ENCODE measurements at places on chromosomes 16 and 17.
A peak's percentile ranks its signal among the peaks of the same experiment; 100 is the strongest.

DNA sequence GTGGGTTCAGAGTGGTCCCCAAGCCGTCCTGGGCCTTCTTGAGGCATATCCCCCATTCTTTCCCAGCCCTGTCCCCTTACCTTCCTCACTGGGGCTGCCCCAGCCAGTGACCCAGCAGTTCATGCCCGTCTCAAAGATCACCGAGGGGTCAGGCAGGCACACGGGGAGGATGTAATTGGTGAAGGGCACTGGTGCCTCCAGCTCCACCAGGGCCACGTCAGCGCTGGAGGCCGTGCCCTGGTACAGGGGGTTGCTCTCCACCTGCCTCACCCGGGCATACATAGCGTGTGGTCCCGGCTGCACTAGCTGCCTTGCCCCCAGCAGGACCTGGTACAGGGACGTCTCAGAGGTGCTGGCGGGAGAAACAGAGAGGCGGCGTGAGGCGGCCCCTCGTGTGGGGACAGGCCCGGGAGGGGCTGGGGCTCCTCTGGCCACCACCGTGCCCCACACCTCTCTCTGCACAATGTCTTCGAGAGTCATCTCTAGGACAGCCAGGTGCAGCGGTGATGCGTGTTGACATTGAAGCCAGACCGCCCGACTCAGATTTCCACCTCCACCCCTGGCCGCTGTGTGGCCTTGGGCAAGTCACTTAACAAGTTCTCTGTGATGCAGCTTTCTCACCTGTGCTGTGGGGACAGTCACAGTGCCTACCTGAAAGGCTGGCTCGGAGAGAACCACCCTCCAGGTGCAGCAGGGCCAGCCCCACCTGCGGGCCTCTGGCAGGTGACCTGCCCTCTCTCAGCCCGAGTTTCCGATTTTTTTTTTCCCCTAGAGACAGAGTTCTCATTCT lies 5.8 kb downstream of the PRSS27 start:
- DNase-seq, result no peak

- DNase-seq, result no peak
These were observed 106.5 kb downstream of the MAP2K4 start for GRCh38 chr17:12127177-12127576.

DNA sequence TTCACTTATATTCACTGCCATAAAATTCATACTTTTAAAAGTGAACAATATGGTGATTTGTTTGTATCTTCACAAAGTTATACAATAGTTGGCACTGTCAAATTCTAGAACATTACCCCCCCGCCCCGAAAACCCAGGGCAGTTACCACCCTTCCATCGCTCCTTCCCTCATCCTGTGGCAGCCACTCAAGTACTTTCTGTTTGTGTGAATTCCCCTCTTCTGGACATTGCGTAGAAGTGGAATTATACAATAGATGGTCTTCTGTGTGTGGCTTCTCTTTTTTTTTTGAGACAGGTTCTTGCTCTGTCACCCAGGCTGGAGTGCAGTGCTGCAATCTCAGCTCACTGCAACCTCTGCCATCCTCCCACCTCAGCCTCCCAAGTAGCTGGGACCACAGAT lies 58.6 kb downstream of the SPECC1 start:
- DNase-seq, result no peak

DNA sequence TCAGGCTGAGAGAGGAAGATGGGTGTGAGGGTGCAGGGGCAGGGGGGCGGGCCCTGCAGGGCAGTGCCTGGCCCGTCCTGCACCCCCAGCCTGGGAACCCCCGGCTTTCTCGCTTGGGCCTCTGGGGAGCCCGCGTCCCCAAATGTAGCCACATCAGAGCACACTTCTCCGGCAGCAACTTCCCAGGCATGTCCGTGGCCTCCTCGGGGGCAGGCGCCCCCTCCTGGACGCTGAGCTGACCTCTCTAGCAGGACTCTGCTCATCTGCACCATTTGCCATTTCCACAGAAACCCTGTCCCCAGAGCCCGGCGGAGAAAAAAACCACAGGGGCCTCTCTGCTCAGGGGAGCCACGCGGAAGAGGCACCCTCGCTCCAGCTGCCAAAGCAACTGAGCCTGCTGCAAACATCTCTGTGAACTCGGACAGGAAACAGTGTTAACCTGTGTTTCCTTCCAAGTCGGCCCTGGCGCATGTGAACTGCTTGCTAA lies 63.4 kb downstream of the KLHDC4 start:
- DNase-seq, result peak; percentile 24

DNA sequence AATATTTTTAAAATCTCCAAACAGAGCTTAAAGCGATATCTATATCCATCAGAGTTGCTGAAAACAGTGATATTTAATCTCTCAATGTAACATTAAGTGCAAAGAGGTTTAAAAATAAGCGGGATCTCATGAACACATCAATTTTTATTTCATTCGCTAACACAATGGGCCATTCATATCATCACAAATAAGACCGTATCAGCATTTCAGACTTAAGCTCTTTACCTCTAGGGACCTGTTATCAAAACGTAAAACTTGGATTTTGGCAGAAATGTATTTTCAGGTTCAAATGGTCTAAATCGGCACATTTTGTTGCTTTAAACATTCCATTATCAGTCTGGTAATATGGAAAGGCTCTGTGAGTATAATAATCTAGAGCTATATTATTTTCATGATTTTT lies 77.9 kb downstream of the TOX3 start:
- no peak for DNase-seq

GRCh38 chr16:52460639-52461178 lies 86.2 kb downstream of the TOX3 start:
- DNase-seq, result no peak

GRCh38 chr16:1194665-1195392 lies 30.2 kb downstream of the TPSG1 start:
- no peak for DNase-seq

GRCh38 chr17:16492613-16493530 lies 879 bp upstream of the LRRC75A start:
- DNase-seq, result no peak

- DNase-seq, result no peak
These were observed 24.3 kb upstream of the DNAI2 start for GRCh38 chr17:74249590-74250270.

DNA sequence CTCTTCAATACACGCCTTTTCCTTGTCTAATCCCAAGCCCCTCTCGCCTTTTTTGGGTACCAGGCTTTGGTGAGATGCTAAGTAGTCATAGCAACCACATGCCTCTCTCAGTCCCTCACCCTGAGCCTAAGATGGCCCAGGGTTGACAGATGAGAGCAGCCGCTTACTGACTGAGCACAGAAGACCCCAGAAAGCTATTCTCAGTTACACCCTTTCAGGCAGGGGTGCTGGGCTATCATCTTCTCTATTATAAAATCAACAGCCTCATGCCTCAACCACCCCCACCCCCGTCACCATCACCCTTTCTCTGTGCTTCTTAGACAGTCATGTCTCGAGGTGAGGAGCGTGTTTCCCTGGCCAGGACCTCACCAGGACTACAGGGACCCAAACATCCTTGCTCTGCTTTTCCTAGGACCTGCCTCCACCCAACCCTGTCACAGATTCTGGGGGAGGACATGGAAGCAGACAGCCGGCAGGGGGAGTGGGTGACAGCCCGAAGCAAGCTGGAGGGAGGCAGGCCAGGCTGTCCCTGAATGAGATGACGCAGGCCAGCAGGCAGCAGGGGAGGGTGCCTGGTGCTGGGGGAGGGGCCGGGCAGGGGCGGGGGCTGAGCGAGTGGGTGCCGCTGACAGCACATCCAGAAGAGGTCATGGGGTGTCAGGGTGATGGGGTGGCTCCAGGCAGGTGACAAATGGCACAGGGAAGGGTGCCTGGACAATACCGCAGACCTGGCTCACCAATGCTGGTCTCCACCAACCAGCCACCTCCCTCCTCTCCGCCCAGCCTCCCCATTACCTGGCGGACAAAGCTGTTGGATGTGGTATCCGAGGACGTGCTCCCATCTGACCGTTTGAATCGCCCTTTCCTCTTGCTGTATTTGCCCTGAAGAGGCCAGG lies 3.1 kb downstream of the CACNB1 start:
- DNase-seq, result no peak

DNA sequence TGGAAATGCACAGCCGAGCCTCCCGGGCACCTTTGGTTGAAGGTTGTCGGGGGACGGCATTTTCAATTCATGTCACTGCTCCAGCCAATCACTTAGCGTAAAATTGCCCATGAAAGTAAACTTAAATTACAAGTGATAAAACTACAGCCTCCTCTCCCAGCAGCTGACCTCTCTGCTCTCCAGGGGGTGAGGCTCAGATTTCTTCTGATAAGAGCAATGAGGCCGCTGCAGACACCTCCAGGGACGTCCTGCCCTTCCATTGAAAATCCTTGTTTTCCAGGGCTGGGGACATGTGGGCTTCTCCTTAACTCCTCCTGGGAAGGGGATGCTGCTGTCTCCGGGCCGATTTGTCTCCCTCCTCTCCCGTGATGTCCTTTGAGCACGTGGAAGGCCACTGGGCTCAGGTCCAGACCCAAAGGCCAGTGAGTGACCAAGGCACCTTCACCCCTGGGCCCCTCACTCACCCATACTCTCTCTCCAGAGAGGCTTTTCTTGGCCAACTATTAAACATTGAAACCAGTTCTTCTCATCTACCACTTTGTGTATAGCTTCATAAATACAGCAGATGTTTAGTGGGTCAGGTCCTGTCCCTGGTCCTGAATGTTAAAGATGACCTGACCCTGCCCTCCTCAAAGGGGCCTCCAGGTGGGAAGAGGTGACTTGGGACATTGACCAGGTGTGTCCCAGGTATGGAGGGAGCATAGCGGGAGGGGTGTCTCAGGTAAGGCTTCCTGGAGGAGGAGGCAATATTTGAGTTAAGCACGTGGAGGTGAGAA lies 52.3 kb downstream of the MGAT5B start:
- no peak for DNase-seq

GRCh38 chr16:10889855-10890254 lies 12.9 kb downstream of the CIITA start:
- no peak for DNase-seq

GRCh38 chr17:69375229-69375628 lies 39.3 kb upstream of the MAP2K6 start:
- DNase-seq, result no peak

GRCh38 chr17:34254651-34255380 lies at the start of gene CCL2:
TSS of gene CCL2 (plus strand) at chr17:34255285. CDS start at chr17:34255350, 65 bp downstream.
- DNase-seq, result no peak

DNA sequence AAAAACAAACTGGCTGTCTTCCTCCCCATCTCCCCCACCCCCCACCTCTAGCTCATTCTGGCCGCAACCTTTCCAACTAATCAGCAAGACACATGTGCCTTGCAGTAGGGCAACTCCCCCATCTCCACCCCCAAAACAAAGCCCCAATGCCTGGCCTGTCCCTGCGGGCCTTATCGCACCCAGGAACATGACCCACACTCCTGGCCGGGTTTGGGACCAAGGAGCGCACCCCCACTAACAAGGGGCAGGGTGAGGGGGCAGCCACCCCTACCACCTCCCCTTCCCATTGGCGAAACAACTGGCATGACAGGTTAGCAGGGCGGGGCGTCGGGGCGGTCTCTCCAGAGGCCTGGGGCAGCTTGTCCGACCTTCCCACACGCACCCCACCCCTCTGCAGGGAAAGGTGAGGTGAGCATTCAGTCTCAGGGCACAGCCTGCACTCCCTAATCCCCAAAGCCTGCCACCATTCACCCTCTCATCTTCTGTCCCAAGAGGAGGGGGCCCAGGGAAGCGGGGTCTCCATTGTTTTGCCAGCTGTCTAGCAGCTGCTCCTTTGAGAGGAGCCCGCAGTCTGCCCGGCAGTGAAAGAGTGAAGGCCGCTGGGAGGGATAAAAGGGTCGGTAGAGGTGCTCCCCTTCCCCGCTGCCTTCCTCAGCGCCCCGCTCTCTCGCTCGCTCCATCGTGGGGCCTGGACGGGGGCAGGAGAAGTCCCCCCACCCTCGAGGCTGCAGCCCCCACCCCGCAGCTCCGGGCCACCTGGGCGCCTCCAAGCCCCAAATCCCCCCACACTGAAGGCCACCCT lies 765 bp downstream of the MYO18A start:
- DNase-seq, result no peak

DNA sequence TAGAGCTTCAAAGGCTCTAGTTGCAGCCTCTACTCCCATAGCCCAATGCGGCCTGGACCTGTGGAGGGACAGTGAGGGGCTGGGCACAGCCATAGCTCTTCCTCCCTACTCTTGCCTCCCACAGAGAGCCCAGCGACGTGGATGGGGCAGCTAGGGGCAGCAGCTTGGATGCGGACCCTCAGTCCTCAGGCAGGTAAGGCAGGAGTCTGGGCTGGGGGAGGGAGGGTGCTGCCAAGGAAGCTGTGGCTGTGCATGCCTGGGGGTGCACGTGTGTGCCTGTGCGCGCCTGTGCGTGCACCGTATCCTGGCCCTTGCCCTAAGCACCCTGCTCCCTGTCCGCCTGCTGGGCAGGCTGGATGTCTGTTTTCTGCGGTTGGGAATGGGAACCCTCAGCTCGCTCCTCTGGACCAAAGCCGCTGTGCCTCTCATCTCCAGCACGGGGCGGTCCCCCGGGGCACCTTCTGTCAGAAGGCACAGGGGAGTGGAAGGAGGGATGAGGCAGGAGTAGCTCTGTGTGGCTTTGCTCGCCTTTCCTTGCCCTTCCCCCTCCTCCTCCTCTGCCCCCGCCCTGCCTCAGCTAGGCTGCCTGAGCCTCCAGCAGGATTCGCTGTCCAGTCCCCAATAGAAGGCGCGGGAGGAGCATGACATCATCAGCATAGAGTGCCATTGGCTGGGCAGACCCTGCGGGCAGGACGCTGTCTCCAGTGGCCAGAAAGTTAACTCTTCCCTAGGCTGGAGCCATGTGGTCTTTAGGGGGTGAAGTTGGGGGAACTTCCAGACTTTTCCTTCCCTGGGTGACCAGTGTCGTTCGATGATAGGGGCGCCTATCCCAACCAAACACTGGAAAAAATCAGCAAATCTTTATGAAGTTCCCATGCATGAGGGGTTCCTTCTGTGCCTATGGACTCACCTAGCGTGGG lies 797 bp downstream of the PRCD start:
- DNase-seq, result no peak

- peak; percentile 19 for DNase-seq
These were observed at the start of gene FOXC2 for GRCh38 chr16:86566601-86566965. TSS of gene FOXC2 (plus strand) at chr16:86566829. CDS start at chr16:86567336, 507 bp downstream.

DNA sequence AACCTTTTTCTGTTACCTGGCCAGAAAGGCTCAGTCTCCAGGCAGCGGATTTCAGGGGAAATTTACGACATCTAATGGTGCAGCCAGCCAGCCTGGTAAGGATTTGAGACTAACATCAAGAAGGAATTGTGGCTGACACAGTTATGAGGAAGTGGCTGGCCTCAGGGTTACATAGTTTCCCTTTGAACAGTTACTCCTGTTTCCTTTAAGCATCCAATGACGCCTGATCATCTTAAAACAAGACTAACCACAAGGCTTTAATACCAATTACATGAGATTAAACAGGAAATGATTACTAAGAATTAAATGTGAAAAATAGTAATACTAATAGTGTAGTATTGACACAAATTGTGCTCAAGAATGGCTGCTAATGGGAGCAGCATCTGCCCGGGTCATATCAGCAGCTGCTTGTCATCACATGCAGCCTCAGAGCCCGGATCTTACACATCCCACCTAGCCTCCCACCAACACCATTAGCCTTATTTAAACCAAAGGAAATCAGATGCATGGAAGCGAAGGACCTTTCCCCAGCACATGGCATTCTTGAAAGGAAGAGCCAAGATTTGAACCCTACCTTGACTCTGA lies 431.8 kb downstream of the PMP22 start:
- DNase-seq, result no peak

DNA sequence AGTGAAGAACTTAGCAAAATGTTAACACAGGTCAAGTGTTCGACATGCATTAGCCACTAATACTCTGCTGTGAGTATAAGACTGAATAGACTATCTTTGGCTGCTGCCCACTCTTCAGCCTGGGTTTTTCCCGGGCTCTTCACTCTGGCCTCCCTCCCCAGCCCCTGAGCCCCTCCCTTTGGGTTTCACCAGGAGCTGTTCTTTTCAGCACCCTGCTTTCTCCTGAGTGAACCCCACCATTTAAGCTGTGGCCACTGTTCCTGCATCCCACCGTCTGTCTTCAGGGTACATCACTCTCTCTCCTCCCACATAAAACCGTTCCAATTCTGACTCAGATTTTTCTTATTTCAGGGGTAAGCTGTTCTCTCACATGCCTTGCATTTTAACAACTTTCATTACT lies 92.0 kb upstream of the ASIC2 start:
- no peak for DNase-seq

Measured in activated T-cell treated with anti-CD3 and anti-CD28 coated beads for 1 hour (primary cell).